NCI-H1048 (cell line): ENCODE measurements at places on chromosomes 7 and 10.

DNA sequence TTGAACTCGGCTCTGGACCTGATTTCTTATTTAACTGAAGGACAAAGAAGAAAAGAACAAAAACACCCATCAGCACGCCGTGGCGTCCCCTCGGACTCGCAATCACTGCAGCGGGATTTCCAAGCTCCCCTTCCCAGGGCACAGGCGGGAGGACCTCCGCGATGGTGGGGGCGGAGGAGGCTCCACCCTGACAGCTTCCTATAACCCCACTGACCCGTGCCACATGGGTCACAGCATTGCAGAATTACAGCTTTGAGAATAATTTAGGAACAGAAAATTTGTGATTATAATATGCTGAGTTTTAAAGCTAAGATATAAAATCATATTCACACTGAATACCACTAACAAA lies 129.7 kb upstream of the SEC61G start:
- DNase-seq: no peak

- DNase-seq: no peak
Observed at GRCh38 chr10:31288001-31288400, 31.0 kb upstream of the ZEB1 start.

- no peak for DNase-seq
Observed at GRCh38 chr7:6268023-6268900, 4.2 kb downstream of the CYTH3 start.

- DNase-seq: no peak
Observed at GRCh38 chr10:7218968-7219367, 191.9 kb downstream of the SFMBT2 start.

GRCh38 chr7:22949944-22950343 lies 64.0 kb downstream of the HYCC1 start:
- DNase-seq: no peak

GRCh38 chr10:26890956-26891355 lies 30.2 kb upstream of the ABI1 start:
- DNase-seq: peak; percentile 26

GRCh38 chr10:101566333-101567164 lies 21.5 kb downstream of the POLL start:
- DNase-seq: no peak
